Fibroblast of lung (primary cell): ENCODE measurements at places on chromosomes 11 and 22. TPM values are rescaled to one million over a fixed set of nuclear protein-coding genes. Genes with fewer than 3 reads are reported as not detected.

Gene APOA1
- 0.26 TPM in 1 of 2 replicates, not detected in the other for total RNA-seq

Gene TMPRSS13
- total RNA-seq: not detected in 2 replicates

Gene FAM227A
- total RNA-seq: 0.66 and 0.77 TPM in 2 replicates

Gene CARD16
- total RNA-seq: 102 and 143 TPM in 2 replicates

Gene TMPRSS5
- under 0.01 and 0.17 TPM in 2 replicates for total RNA-seq
